Activated CD4-positive, alpha-beta T cell treated with anti-CD3 and anti-CD28 coated beads, Interleukin-2, amount 50 U/mL, for 4 hours (primary cell): ENCODE measurements at places on chromosomes 7 and 10.

DNA sequence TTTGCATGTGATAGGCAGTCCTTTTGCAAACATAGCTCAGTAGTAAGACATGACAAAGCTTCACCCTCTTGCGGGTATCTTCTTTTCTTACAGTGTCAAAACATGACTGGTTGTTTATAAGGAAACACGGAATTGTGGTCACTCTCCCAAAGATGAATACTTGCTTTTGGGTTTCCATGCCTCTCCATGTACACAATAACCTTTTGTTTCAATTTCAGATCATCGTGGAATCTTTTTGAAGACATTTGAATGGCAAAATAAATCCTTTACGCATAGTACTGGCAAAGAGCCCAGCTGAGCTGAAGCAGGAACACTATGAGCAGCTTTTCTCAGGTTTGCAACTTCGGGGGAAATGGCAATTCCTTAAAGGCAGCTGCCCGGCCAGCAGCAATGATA, 156.8 kb upstream of the FRMD4A start:
- no peak for DNase-seq

DNA sequence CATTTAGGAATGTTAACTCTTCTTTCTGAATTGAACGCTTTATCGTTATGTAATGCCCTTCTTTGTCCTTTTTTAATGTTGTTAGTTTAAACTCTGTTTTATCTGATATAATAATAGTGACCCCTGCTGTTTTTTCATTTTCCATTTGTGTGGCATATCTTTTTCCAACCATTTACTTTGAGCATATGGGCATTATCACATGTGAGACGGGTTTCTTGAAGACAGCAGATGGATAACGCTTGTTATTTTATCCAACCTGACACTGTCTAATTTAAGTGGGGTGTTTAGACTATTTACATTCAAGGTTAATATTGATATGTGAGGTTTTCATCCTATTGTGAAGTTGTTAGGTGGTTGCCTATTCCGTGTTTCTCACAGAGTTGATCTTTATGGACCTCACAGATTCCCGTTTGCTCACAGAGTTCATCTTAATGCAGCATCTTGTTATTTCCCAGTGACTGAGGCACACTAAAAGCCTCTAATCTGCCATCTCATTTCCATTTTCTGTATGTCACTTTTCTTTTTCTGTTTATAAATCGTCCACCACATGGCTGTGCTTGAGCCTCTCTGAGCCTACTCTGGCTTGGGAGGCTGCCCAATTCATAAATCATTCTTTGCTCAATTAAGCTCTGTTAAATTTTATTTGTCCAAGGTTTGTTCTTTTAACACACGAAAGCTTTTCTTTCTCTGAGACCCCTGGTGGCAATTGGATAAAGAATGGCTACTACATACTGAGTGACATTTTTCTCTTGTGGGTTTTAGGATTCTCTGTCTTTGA, 286.2 kb downstream of the HTR7 start:
- DNase-seq: no peak

GRCh38 chr7:2818653-2819052, 25.5 kb downstream of the GNA12 start:
- no peak for DNase-seq

GRCh38 chr10:1638889-1639419, 98.4 kb downstream of the ADARB2 start:
- no peak for DNase-seq

DNA sequence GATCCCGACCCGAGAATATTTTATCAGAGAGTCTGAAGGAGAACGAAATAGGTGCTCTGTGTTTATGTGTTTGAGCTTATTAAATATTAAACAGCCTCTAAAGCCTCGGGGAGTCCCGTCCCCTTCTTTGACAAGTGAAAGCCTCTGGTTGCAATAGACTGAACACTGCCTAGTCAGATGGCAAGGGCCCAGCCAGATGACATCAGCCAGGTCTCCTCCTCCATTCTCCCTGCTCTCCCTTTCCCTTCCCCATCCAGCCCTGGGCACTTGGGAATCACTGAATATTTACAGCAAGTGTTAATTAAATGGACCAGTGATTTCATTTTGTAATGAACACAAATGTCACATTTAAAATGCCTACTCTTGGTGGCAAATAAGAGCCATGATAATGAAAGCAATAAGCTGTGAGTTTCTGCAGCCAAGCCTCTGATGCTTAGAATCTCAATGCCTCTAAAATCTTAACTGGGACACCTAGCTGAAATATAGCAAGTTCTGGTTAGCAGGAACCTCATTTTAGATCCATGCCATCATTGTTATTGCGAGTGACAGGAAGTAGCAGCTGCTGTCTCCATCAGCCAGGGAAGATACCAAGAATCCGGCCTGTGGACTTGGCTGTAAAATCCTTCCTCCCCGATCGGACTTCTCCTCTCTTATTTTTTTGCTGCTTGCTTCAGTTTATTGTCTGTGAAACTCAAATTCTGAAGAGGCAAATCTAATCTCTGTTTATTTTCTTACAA, 202.1 kb downstream of the PRPF18 start:
- DNase-seq: no peak

- no peak for DNase-seq
These were observed 12.9 kb downstream of the UNCX start for GRCh38 chr7:1245524-1246050.

- no peak for DNase-seq
These were observed 1.2 kb upstream of the ATP6V0E2 start for GRCh38 chr7:149872419-149873073.

- no peak for DNase-seq
These were observed 166.6 kb downstream of the ARHGAP21 start for GRCh38 chr10:24556750-24557742.

- no peak for DNase-seq
These were observed 92.2 kb downstream of the SRPK2 start for GRCh38 chr7:105296491-105296890.

- DNase-seq: no peak
These were observed 9.5 kb downstream of the ANKIB1 start for GRCh38 chr7:92255308-92255707.

DNA sequence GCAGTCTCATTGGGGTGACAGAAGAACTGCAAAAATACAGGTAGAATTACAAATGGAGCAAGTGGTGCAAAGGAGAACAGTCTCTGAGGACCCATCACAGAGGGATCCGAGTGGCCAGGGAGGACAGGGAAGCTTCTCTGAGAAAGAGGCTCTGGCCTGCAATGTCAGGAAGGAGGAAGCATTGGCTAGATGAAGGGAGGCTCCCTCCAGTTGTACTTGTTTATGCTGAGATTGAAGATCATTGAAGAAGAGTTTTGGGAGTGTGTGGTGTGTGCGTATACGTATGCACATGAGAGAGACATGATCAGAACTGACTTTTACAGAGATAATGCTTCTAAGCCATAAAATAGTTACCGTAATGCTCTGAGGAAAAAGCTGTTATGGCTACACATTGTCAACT, 274.7 kb upstream of the FZD8 start:
- DNase-seq: no peak

DNA sequence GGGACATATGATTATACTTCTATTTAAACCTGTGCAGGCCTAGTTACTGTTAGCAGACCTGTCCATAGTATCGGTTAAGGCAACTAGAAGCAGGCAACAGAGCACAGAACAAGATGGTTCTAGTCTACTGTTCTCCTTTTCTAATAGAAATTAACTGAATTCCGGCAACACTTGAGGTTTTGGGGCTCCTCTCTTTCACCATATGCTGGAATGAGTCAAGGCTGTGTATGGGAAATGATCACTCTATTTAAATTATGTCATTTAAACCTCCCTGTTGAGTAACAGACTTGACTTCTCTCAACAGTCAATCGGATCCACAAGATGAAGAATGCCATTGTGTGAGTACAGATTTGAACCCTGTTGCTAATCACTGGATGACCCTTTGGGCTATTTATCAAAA, 6.2 kb upstream of the OTUD1 start:
- DNase-seq: no peak

DNA sequence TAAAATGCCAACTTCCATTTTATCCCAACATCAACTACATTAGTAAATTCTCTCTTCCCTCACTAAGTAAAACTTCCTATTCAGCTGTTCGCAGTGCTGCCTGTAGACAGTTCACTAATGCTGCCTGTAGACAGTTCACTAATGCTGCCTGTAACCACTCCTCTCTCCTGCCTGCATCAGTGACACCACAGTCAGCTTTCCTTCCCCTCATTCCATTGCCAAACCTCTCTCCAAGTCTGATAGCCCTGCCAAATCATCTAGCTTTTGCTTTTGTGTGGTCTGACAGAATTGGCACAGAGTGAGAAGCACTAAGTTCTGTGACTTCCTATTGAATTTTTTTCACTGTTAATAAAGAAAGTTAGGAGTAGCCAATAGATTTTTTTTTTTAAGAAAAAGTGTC, 43.0 kb upstream of the MACC1 start:
- DNase-seq: no peak

DNA sequence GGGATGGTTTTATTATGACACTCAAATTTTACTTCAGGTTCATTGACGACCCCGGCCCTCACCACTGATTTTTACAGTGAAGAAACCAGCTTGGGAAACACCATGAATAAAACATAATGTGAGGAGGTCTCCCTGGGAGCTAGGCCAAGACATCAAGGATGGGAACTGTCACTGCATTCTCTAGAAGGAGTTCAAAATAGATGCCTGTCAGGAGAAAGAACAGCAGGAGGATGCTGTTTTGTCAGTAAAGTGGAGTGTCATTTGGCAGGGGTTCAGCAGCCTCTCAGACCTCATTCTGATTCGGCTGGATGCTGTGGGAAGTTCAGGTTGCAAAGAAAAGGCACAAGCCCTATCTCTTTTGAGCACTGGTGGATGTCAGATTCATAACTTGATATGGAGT, 360.3 kb upstream of the C7orf33 start:
- no peak for DNase-seq

DNA sequence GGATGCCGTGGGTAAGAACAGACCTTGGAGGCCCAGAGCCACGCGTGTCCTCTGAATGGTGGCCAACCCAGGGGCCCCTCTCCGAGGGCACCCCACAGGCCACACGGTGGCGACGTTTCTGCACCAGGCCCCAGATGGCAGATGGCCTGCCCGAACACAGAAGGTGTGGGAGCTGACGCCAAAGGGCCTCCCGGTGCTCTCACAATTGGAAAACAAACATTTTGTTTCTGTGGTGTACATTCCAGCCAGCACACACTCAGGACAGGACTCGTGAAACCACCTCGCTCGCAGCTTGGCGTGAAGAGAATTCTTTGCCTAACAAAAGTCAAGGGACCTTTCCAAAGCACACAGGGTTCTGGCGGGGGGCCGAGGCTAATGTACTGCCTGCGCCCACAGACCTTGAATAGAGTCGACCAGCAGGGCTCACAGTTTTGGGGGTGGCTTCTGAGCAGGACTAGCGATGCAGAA, 112.1 kb downstream of the FAM53B start:
- peak; percentile 42 for DNase-seq

DNA sequence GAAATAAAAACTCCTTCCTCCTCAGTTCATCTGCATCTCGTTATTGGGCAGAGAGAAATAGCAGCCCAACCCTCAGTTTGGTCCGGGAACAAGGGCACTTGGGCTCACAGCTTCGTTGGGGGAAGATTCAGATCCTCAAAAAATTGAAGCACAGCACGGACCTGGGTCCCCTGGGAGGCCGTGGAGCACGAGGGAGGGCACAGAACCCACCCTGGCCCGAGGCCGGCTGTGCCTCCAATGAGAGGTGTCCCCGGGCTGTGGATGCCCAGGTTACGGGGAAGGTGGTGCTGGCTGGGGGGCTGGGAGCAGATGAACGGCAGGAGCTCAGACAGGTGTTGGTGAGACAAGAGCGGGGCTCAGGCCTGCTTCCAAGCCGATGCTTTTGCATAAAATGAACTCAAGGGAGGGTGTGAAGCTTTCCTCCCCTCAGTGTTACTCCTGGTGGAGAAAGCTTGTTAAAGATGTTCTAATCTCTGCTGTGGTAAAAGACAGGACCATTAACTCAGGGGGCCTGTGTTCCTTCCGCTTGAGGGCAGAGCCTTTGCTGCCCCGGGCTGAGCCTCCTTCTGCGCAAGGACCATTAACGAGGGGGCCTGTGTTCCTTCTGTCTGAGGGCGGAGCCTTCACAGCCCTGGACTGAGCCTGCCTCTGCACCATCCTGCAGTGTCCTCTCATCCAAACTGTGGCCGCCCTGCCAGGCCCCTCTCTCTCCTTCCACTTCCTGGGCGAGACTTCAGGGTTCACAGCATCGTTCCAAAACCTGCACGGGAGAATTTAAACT, 302.2 kb downstream of the ADARB2 start:
- DNase-seq: no peak

DNA sequence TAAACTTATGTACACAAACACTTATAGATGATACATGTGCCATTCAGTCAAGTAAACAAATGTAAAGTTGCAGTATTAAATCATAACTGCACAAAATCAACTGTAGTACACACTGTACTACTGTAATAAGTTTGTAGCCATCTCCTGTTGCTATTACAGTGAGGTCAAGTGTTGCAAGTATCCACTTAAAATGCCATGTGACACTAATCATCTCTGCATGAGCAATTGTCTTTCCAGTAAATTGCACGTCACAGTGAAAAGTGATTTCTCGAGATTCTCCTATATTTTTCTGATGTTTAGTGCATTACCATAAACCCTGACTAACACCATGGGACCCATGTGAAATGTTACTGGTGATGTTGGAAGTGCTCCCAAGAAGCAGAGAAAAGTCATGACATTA, 293.3 kb upstream of the SP4 start:
- no peak for DNase-seq

GRCh38 chr10:131972474-131973071, 9.2 kb downstream of the BNIP3 start:
- DNase-seq: peak; percentile 26

- DNase-seq: no peak
These were observed 96.8 kb downstream of the GLRX3 start for GRCh38 chr10:130233035-130233360.

DNA sequence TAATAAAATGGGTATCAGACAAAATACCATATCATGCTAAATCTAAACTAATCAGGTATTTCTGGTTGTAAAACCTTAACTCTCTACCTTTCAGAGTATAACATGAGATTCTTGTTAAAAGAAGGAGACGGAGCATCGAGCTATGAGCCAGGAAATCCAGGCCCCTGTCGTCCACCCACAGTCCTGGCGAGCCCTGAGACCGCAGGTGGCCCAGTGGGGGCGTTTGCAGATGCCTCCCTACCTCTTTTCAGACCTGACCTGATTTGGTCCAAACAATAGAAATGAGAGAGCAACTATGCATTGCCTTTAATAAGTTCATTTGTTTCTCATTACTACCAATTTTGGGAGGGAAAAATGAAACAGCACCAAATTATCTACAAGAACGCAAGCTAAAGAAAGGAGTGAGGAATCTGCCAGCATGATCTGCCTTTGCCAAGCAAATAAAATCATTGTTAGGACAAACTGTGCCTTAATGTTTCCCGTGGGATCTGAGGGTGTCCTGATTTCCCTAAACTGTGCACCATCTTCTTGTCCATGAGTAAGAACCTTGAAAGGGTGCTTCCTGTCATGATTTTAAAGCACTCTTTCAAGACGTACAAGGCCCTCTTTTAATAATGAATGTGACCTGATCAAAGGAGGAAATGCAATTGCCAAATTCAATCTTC, 166.7 kb downstream of the TCERG1L start:
- DNase-seq: no peak

- DNase-seq: no peak
These were observed 133.3 kb downstream of the VPS41 start for GRCh38 chr7:38775506-38776175.

- DNase-seq: no peak
These were observed 50.6 kb upstream of the DPYSL4 start for GRCh38 chr10:132136097-132136521.
